Activated naive CD4-positive, alpha-beta T cell treated with anti-CD3 and anti-CD28 coated beads for 36 hours (primary cell): ENCODE measurements at places on chromosomes 2 and 18. TPM values are rescaled to one million over a fixed set of nuclear protein-coding genes. Genes with fewer than 3 reads are reported as not detected.

GRCh38 chr2:1744446-1745170 is at the start of gene PXDN:
PXDN (minus strand) TSS chr2:1744515; CDS start chr2:1744455, 60 bp downstream.
- DNase-seq, result no peak

The FKBP1B gene
- total RNA-seq, result not detected

- no peak for DNase-seq
These were observed 282.6 kb downstream of the CBLN2 start for GRCh38 chr18:72261590-72261989.

The ACSL3 gene
- 36.1 TPM for total RNA-seq

The TRIM43 gene
- not detected for total RNA-seq

DNA sequence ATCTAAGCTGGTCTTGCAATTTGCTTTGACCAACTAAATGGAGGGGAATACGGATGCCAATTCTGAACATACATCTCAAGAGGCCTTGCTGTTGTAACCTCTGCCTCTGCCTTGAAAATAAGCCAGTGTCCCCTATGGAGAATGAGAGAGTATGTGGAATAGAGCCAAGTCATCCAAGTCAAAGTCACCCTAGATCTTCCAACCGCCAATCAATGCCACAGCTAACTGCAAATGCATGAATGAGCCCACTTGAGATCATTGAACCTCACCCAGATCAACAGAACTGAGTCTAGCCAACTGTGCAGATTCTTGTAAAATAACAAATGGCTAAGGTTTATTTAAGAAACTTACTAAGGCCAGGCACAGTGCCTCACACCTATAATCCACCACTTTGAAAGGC is 139.8 kb upstream of the TANK start:
- DNase-seq, result no peak

- DNase-seq, result no peak
These were observed 34.9 kb downstream of the SPATS2L start for GRCh38 chr2:200341376-200341775.

DNA sequence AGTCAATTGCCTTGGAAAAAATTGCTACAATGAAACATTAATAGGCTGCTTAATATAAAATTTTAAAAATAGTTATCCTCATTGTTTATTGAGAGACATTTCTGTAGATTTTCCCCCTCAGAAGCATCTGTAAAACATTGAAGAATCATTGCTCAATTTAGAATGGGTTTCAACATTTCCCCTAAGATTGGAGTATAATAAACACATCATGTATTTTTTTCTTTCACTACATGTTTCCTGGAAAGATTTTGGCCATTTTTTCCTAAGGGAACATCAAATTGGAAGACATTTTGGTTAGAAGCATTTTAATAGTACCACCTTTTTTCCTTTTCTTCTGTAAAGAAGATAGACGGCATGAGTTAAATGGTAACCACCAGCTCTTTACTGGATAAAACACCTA is 443.2 kb upstream of the SPHKAP start:
- no peak for DNase-seq

DNA sequence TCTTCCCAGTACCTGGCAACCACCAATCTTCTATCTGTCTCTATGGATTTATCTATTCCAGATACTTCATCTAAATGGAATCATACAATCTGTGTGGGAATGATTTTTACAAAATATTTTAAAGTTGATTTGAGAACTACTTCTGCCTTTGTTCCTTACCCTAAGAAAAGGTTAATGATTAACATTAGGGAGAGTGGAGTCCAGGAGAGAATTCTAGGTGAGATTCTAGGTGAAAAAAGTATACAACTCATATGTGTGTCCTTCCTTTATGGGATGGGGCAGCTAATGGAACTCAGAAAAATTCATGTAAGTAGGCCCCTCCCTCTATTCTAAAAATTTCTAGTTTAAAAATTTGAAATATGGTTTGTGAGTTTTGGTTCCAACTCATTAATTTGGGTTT is 35.9 kb upstream of the WDSUB1 start:
- no peak for DNase-seq
